ENCODE measurements at places on chromosomes 7 and 10.

- DNase-seq, result no peak
Observed at GRCh38 chr10:126895214-126895781, 9.9 kb upstream of the DOCK1 start.

DNA sequence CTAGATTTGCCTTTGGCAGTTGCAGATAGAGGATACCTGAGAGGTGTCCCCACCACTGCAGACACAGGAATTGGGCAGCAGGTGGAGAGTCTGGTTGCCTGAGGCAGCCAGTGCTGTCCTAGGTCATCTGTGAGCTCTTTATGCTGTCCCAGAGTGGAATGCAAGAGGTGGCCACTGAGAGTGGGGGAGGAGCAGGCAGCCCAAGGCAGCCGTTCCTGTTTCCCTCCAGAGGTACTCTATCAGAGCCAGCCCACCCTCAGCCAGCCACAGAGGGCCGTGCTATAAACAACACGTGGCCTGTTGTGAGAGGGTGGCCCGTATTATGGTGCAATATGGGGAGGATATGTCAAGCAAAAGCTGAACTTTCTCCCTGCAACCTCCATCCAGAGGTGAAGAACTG, 8.5 kb downstream of the LRRC18 start:
- no peak for DNase-seq

- DNase-seq, result no peak
Observed at GRCh38 chr10:75935240-75935639, 503.8 kb downstream of the LRMDA start.

- no peak for DNase-seq
Observed at GRCh38 chr7:113279256-113279655, 160.9 kb upstream of the SMIM30 start.

- no peak for DNase-seq
Observed at GRCh38 chr10:13953371-13953770, 366.6 kb downstream of the PRPF18 start.

All from DMS 273 treated with DMSO at 0.1 percent for 48 hours (cell line).